Trophoblast cell (in vitro differentiated cells and primary cell): ENCODE measurements at places on chromosomes 7 and 10.

- no peak overlapping the region for H3K27ac ChIP-seq
- peaks cover 5% of the 10 kb centered on the region for H3K4me1 ChIP-seq
- H3K36me3 ChIP-seq = no peaks in the 10 kb centered on the region
- no peak overlapping the region for H3K4me3 ChIP-seq
- H3K27me3 ChIP-seq = no peaks in the 10 kb centered on the region
Measured at GRCh38 chr10:27621461-27621860, 117.4 kb downstream of the RAB18 start.

DNA sequence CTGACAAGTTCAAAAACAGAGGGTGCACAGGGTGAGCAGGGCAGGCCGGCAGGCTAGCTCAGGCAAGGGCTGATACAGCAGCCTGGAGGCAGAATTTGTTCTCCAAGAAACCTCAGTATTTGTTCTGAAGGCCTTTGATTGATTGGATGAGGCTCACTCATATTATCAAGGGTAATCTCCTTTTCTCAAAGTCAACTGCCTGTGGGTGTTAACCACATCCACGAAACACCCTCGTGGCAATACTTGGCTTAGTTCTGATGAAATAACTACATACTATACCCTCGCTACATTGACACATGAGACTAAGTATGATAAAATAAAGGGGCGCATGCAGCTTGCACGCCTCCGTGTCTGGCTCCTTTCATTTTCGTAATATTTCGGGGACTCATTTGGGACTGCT, 4.4 kb upstream of the PPP2R2D start:
- H3K27ac ChIP-seq = no peak overlapping the region
- H3K4me1 ChIP-seq = peaks cover 5% of the 10 kb centered on the region
- no peaks in the 10 kb centered on the region for H3K36me3 ChIP-seq
- H3K27me3 ChIP-seq = no peaks in the 10 kb centered on the region
- no peak for DNase-seq

- H3K4me3 ChIP-seq = no peak overlapping the region
- H3K4me1 ChIP-seq = no peaks in the 10 kb centered on the region
- H3K36me3 ChIP-seq = peaks cover 6% of the 10 kb centered on the region
- no peaks in the 10 kb centered on the region for H3K27me3 ChIP-seq
- H3K27ac ChIP-seq = no peak overlapping the region
Measured at GRCh38 chr10:95664543-95664942, 8.0 kb upstream of the ALDH18A1 start.

GRCh38 chr7:27123007-27123476, 7.5 kb downstream of the HOXA4 start:
- H3K27ac ChIP-seq = no peak overlapping the region
- no peaks in the 10 kb centered on the region for H3K4me1 ChIP-seq
- no peak for DNase-seq

DNA sequence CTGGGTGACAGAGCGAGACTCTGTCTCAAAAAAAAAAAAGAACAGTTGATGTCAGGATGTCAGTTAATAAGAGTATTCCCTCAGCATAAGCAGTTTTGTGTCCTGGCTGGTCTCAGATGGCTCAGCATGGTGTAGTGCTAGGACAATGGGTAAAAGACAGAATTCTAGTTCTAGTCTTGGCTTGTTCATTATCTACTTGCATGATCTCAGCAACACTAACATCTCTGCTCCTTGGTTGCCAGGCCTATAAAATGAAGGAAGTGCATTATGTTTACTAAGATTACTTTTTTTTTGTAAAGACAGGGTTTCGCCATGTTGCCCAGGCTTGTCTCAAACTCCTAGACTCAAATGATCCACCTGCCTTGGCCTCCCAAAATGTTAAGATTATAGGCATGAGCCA, 84.3 kb upstream of the SP8 start:
- no peaks in the 10 kb centered on the region for H3K27me3 ChIP-seq
- H3K27ac ChIP-seq = no peak overlapping the region
- H3K4me1 ChIP-seq = no peaks in the 10 kb centered on the region
- no peak for DNase-seq
- no peaks in the 10 kb centered on the region for H3K36me3 ChIP-seq

DNA sequence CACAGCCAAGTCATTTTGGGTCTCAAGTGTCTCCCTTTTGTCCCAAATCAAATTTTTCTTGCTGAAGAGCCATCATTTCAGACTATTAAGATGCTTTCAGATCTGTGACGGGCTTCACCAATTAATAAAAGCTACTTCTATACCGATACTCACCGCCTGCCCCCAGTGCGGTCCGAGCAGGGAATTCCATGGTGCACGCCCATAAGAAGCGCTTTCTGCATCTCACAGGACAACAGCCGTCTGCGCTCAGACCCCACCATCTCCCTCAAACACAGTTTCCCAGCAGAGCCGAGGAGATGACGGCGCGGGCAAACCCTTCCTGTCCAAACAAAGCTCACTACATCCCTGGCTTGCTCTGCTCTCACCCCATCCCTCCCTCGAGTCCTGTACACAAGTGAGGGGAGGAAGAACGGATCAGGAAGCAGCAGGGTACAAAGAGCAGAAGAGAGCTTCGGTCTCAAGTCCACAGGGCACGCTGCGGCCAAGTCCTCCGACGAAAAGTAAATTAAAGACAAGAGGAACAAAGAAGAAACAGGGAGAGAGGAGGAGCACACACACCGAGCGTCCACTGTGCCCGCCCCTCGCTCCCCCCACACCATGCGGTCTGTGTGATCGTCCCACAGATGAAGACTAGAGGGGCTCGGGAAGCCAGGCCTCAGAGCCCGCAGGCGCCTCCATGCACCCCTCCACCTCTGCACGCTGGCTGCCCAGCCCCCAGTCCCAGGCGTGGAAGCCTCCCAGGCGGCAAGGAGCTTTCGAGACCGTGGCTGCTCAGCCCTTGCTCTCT, 121.9 kb downstream of the MAD1L1 start:
- H3K4me3 ChIP-seq = no peak overlapping the region
- no peak overlapping the region for H3K27ac ChIP-seq
- H3K36me3 ChIP-seq = peaks cover 3% of the 10 kb centered on the region
- no peak for DNase-seq
